Diencephalon (tissue), 1 donor: ENCODE measurements at places on chromosomes 4 and X. TPM values are rescaled to one million over a fixed set of nuclear protein-coding genes. Genes with fewer than 3 reads are reported as not detected.

The PRIMPOL gene
- total RNA-seq, result 31.8 TPM

The SULT1B1 gene
- 0.69 TPM for total RNA-seq

The LGI2 gene
- total RNA-seq, result 12.5 TPM

The UGT2B7 gene
- not detected for total RNA-seq

The REPS2 gene
- total RNA-seq, result 26.3 TPM

The C4orf50 gene
- 19.4 TPM for total RNA-seq

The STARD8 gene
- total RNA-seq, result 3.2 TPM

The MSANTD1 gene
- 15.7 TPM for total RNA-seq

The SYTL4 gene
- 2.3 TPM for total RNA-seq

The SOWAHD gene
- 0.69 TPM for total RNA-seq

The FAM50A gene
- total RNA-seq, result 26.1 TPM

The MECP2 gene
- total RNA-seq, result 33.0 TPM

The PAGE1 gene
- not detected for total RNA-seq

The DMP1 gene
- total RNA-seq, result not detected

The FAM90A26 gene
- not detected for total RNA-seq

The RHOXF2B gene
- not detected for total RNA-seq

The SSX3 gene
- not detected for total RNA-seq

The KLHL13 gene
- 209 TPM for total RNA-seq

The MID2 gene
- total RNA-seq, result 45.0 TPM

The BMP15 gene
- total RNA-seq, result not detected

The LRIT3 gene
- 0.23 TPM for total RNA-seq

The FAM193A gene
- total RNA-seq, result 21.9 TPM

The TRIML2 gene
- total RNA-seq, result not detected

The VSIG4 gene
- 30.7 TPM for total RNA-seq

The NUDT11 gene
- 71.0 TPM for total RNA-seq

The ARAP2 gene
- total RNA-seq, result 78.2 TPM

The CCNB3 gene
- total RNA-seq, result 0.92 TPM

The CENPE gene
- 8.3 TPM for total RNA-seq
